ENCODE measurements at places on chromosomes 1 and 21.

- DNase-seq = no peak
Observed at GRCh38 chr1:55286856-55287602, 71.9 kb upstream of the USP24 start.

DNA sequence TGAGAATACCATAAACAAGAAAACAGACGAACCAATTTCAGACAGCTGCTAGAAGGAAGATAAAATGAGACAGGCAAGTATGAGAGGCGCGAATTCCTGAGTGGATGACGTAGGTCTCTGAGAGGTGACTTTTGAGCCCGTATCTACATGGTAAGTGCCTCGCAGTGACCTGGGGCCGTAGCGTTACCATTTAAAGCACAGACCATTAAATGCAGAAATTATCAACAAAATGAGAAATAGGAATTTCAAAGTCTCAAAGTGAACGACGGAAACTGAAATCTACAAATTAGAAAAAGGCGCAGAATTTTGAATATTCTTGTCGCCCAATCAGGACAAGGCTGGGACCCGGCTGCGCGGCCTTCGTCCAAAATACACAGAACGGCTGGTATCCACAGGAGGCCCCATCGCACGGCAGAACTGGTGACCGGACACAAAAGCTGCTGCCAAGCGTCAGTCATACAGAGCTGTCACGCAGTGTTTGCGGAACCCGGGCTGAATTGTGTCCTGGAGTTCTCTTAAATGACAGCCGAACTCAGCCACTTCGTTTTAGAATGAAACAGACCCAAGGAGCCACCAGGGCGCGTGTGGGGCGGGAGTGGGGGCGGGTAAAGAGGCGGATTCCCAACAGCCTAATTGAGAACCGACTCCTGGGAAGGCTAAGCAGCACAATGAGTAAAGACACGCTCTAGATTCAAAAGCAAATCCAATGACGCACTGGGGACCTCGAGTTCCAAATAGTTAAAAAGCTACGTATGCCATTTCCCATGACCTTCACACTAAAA is 13.8 kb upstream of the BOLA1 start:
- DNase-seq = no peak

DNA sequence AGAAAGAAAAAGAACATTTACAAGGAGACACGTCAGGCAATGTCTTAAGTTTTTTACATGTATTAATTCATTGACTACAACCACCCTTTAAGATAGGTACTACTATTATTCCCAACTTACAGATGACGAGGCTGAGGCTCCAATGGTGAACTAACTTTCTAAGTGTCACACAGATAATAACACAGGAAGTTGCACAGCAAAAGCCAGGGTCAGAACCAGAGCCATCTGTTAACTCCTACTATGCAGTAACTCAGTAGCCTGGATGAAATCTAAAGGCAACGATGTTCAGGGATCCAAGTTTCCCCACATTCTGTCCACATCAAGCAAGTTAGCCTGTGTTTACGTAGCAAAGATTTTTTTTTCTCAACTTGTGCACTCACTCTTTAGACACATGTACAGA is 371.7 kb downstream of the PTPRC start:
- DNase-seq = no peak

GRCh38 chr1:53681977-53682685 is 56.8 kb downstream of the GLIS1 start:
- no peak for DNase-seq

DNA sequence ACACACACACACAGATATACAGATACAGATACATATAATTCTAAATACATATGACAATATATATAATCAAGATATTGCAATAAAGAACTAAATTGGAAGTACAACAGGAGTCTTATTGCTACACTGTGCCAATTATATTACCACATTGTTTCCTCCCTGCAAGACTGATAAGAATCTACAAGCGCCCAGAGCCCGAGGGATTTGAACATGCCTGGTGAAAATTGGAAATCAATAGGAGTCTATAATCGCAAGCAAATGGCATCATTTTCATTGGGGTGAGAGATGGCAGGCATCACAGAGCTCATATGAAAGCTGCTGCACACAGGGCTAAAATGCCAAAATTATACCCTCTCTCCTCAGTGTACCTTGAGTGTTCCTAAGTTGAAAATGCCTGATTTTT is 152.9 kb upstream of the PTBP2 start:
- no peak for DNase-seq
